ENCODE measurements at places on chromosomes 2 and 18. TPM values are rescaled to one million over a fixed set of nuclear protein-coding genes. Genes with fewer than 3 reads are reported as not detected.

DNA sequence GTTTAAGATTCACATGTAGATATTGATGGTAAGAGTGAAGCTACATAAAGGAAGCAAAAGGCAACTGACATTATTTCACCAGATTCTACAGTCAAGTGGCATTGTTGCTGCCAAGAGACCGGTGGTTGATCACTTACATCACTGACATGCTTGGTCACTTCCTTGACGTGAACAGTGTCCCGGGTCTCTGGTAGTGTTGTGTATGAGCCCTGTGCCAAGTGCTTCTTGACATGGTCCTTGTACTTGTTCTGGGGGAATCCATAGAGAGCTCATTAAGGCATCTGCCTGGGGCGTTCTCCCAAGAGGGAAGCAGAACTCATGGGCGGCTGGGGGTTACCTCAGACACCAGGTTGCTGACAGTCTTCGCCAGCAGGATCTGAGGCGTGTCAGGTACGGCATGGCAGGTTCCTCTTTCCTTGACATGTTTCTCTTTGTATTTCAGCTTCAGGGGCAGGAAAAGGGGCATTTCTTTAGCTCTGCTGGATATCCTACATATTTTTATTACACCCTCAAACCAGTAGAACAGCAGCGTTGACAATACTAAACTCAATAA lies 116.2 kb downstream of the RIF1 start:
- DNase-seq = no peak

- DNase-seq = no peak
Observed at GRCh38 chr2:12068796-12069538, 322.5 kb downstream of the LPIN1 start.

GRCh38 chr18:33673689-33674088 lies 95.7 kb downstream of the ASXL3 start:
- DNase-seq = no peak

GRCh38 chr2:125667630-125668029 lies 988.3 kb upstream of the GYPC start:
- DNase-seq = no peak

GRCh38 chr2:78910376-78910775 lies 115.1 kb upstream of the REG3G start:
- no peak for DNase-seq

- DNase-seq = no peak
Observed at GRCh38 chr2:9137379-9138150, 69.0 kb upstream of the ASAP2 start.

GRCh38 chr2:112154246-112155117 lies 16.3 kb downstream of the FBLN7 start:
- no peak for DNase-seq

GRCh38 chr2:152115952-152116351 lies 17.1 kb upstream of the CACNB4 start:
- DNase-seq = no peak

- no peak for DNase-seq
Observed at GRCh38 chr2:160209516-160209856, 9.4 kb upstream of the ITGB6 start.

GRCh38 chr18:79496978-79497637 lies 101.4 kb downstream of the NFATC1 start:
- DNase-seq = no peak

- no peak for DNase-seq
Observed at GRCh38 chr2:239341146-239341732, 59.6 kb downstream of the HDAC4 start.

- DNase-seq = no peak
Observed at GRCh38 chr2:52117299-52117698, 1085.4 kb upstream of the NRXN1 start.

GRCh38 chr2:6574121-6574520 lies 291.6 kb downstream of the CMPK2 start:
- DNase-seq = no peak

GRCh38 chr2:66665124-66665984 lies 230.4 kb downstream of the MEIS1 start:
- DNase-seq = no peak

- DNase-seq = no peak
Observed at GRCh38 chr2:210616074-210616473, 59.7 kb downstream of the CPS1 start.

GRCh38 chr2:37324536-37324785 lies 172 bp downstream of the PRKD3 start:
- DNase-seq = no peak

- no peak for DNase-seq
Observed at GRCh38 chr2:138703242-138703641, 76.9 kb downstream of the NXPH2 start.

GRCh38 chr2:43217228-43218154 lies 8.9 kb downstream of the ZFP36L2 start:
- DNase-seq = no peak

GRCh38 chr2:233075141-233075965 lies 15.2 kb downstream of the INPP5D start:
- peak; percentile 33 for DNase-seq

DNA sequence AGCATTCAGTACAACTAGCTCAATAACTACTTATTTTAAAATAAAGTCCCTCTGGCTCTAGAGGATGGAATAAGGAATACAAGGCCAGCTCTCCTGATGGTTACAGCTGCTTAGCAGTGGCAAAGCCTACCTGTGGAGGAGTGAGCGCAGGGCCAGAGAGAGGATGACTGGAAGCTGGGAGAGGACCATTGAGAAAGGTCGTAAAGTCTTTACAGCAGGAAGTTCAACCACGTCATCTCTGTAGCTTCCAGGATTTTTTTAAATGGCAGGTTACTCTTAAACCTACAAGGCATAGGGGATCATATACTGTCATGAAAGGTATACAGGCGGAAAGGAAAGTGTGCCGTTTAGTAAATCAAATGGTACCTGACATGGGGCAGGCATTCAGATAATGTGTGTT lies 26.3 kb downstream of the ANXA4 start:
- no peak for DNase-seq

GRCh38 chr2:35548171-35548570 lies 807.4 kb upstream of the CRIM1 start:
- no peak for DNase-seq

GRCh38 chr2:101473591-101473910 lies 1.4 kb downstream of the RFX8 start:
- DNase-seq = no peak

GRCh38 chr18:67525328-67526099 lies 9.0 kb upstream of the DSEL start:
- DNase-seq = no peak

- no peak for DNase-seq
Observed at GRCh38 chr18:55272510-55273243, 313.4 kb upstream of the CCDC68 start.

APOB gene
- 2,949 TPM for total RNA-seq

NEU2 gene
- not detected for total RNA-seq

MDH1B gene
- 0.33 TPM for total RNA-seq

IL1R1 gene
- 49.3 TPM for total RNA-seq

ALKAL2 gene
- 1.6 TPM for total RNA-seq

RTP5 gene
- not detected for total RNA-seq

NLRC4 gene
- total RNA-seq = 2.9 TPM

REV1 gene
- total RNA-seq = 20.5 TPM

CAPN10 gene
- 11.3 TPM for total RNA-seq

KCNJ13 gene
- not detected for total RNA-seq

CRYGC gene
- not detected for total RNA-seq
